ENCODE measurements at places on chromosomes 11 and 22.

GRCh38 chr11:75969626-75970308 lies 154.8 kb downstream of the UVRAG start:
- no peak for DNase-seq

- no peak for DNase-seq
These were observed 36.8 kb downstream of the KIRREL3 start for GRCh38 chr11:126963603-126964363.

- DNase-seq: no peak
These were observed 44.3 kb downstream of the EIF3F start for GRCh38 chr11:8031248-8032115.

DNA sequence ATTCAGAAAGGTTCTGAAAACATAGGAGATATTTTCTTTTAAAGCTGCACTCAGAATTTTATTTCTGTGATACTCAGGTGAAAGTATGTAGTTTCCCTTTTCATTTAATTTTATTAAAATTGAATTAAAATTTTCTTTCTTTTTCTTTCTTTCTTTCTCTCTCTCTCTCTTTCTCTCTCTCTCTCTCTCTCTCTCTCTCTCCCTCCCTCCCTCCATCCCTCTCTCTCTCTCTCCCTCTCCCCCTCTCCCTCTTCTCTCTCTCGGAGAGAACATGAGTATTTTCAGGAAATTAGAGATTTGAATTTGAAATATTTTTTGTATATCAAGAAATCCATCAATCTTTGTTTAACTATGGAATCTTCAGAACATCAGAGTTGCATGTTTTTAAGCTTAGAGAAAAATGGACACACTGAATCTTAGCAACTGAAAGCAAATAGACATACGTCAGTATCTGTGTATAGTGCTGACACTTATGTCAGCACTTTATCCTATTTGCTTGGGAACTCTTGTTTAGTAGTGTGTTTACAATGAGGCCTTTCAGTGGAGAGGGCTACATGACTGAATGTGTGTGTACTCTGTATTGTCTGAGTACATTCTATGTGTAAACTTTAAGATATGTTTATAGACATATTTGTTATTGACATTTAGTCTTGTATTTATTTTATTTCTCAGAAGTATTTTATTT lies 44.5 kb downstream of the PDE3B start:
- DNase-seq: no peak

- DNase-seq: no peak
These were observed 47.6 kb downstream of the CACNA1I start for GRCh38 chr22:39617970-39618757.

- no peak for DNase-seq
These were observed 5.7 kb downstream of the ZP1 start for GRCh38 chr11:60872961-60873524.

DNA sequence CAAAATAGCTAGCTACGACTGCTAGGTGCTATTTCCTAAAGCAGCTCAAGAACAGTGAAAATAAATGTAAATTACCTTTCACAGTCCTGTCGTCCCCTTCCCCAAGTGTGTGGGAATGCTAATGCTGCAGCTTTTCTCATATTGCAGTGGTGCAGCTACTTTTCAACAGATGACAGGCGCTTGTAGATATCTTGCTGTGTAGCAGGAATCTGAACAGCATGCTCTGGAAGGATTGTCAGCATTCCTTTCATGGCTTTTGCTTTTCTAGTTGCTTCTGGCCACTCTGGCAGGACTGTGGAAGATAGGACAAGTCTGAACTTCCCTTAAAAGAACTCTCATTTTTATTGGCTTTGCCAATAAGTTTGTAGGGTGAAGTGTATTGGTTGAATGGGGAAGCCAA lies 18.8 kb downstream of the FAR1 start:
- no peak for DNase-seq

DNA sequence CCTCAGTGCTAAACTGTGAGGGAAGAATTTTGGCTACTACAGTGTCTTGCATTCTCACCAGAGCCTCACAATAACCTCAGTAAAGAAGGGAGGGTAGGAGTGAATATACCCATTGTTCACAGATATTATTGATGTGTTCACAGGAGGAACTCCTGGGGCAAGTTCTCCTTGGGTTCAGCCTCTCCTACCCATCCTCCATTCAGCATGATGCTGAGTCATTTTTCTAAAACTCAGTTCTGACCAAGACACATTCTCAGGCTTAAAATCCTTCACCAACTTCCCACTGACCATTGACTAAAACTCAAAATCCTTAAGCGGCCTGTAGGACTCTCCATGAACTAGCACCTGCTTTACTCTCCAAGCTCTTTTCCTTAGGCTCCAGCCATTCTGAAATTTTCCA lies 48.7 kb downstream of the SYTL2 start:
- no peak for DNase-seq

GRCh38 chr11:59900366-59901126 lies 22.0 kb downstream of the OOSP3 start:
- DNase-seq: no peak

GRCh38 chr11:43947003-43947500 lies 4.6 kb downstream of the C11orf96 start:
- DNase-seq: no peak

DNA sequence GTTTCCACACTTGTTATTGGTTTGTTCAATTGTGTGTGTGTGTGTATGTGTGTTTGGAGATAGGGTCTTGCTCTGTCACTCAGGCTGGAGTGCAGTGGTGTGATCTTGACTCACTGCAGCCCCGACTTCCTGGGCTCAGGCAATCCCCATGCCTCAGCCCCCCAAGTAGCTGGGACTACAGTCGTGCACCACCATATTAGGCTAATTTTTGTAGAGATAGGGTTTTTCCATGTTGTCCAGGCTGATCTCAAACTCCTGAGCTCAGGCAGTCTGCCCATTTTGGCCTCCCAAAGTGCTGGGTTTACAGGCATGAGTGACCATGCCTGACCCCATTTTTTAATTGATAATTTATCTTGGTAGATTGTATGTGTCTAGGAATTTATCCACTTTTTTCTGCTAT lies 263.7 kb downstream of the DYNC2H1 start:
- no peak for DNase-seq

DNA sequence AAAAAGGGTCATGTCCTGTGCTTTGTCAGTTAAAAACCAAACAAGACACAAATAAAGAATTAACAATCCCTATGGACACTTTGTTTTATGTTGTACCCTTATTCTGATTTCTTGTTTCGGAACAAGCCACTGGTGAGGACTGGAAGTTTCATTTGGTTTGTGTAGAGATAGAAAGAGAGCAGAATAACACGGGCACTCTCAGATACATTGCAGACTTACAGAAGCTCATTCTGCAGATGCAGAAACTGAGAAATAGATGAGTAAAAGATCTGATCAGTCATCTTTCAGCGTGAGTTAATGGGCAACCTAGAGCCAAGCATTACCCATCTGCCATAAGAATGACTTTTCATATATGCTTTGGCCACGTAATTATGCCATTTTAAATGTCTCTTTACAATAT lies 407.6 kb downstream of the RAB38 start:
- no peak for DNase-seq

Data from activated CD8-positive, alpha-beta memory T cell treated with anti-CD3 and anti-CD28 coated beads for 48 hours (primary cell).